Stimulated activated naive CD4-positive, alpha-beta T cell (primary cell): ENCODE measurements at places on chromosomes 5 and 9.

DNA sequence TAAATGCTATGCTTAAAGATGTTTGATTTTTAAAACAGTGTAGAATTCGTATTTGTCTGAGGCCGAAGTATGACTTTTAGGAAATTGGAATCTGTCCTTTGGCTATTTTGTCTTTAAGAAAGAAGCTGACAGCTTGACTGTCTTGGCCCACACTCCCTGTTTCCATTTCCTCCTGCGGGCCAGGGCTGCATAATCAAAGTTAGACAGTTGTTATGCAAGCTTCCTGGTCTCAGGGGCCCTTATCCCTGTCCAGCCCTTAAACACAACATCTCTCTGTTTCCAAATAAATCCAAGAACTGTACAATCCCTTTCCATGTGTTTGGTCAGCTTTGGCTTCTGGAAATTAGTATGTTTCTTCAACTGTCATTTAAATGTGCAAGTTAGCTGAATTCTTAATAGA, 54.6 kb upstream of the ECM2 start:
- no peak for DNase-seq

- DNase-seq = no peak
Measured at GRCh38 chr5:52727576-52727975, 60.1 kb upstream of the ITGA1 start.

DNA sequence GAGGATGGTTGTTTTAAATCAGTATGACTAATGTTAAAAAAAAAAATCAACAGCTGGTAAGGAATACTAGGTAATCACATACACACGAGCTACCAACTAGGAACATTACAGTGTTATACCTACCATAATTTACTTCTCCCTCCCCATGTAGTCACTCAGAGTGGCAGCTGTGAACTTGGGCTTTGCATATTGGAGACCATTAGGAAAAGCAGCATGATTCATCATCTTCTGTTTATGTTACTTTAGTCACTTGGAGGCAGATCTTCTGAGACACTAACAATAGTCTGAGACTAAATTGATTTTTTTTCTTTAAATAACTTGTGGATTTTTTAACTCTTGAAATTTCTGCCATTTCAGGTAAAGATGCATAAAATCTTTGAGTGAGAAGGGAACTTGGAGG, 141.5 kb upstream of the NR4A3 start:
- no peak for DNase-seq

GRCh38 chr5:96809921-96810320, 2.2 kb upstream of the ERAP1 start:
- no peak for DNase-seq

GRCh38 chr9:121883281-121884056, 209.6 kb downstream of the TTLL11 start:
- no peak for DNase-seq

GRCh38 chr9:18566121-18566520, 92.2 kb downstream of the ADAMTSL1 start:
- no peak for DNase-seq

- no peak for DNase-seq
Measured at GRCh38 chr5:165405340-165405739, 1899.9 kb downstream of the MAT2B start.

DNA sequence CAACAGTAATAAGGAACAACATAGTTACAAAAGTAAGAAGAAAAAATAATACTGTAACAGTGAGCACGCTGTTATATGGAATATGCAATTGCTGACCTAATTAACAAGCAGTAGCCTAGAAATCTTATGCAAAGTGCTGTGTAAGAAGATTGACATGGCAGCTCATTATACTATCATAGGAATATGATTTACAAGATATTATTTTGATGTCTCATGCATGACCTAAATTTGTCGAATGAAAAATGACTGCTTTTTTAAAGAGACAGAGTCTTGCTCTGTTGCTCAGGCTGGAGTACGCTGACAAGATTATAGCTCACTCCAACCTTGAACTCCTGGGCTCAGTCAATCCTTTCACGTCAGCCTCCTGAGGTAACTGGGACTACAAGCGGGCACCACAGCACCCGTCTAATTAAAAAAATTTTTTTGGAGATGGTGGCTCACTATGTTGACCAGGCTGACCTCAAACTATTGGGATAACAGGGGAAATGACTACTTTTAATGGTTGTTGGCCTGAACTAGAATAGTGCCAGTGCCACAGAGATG, 10.5 kb downstream of the RAD23B start:
- DNase-seq = no peak

DNA sequence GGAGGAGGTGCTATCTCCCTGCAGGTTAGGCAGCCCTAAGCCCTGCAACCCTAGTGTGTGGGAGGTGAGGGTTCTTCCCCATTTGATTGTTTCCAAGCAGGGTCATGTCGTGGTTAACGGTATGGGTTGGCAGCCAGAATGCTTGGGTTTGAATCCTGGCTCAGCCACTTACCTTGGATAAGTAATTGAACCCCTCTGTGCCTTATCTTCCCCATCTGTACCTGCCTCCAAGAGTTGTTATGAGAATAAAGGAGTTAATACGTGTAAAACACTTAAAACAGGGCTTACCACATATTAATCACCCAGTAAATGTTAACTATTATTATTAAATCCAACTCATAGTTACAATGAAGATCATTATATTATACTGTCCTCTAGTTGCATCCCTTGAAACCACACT, 52.2 kb upstream of the SPATA31E1 start:
- no peak for DNase-seq

- no peak for DNase-seq
Measured at GRCh38 chr5:175836737-175837136, 34.6 kb upstream of the CPLX2 start.

DNA sequence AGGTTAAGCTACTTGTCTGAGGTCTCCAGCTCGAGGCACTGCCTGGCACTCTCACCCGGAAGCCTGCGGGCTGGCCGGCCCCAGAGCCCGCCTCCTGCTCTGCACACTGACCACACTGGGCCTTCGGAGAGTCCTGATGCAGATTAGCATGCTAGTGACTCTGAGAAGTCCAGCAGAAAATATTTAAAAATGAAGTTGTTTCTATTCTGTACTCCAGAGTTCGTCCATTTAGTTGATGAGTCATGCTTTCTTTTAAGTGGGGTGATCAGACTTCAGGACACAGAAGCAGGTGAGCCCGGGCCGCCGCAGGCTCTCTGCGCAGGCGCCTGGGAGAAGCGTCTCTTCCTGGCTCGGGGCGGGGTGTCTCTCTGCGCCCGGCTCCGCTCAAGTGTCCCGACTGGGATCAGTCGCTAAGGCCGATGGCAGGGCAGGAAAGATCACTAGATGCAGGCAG, 32.5 kb downstream of the FAM240B start:
- DNase-seq = no peak

DNA sequence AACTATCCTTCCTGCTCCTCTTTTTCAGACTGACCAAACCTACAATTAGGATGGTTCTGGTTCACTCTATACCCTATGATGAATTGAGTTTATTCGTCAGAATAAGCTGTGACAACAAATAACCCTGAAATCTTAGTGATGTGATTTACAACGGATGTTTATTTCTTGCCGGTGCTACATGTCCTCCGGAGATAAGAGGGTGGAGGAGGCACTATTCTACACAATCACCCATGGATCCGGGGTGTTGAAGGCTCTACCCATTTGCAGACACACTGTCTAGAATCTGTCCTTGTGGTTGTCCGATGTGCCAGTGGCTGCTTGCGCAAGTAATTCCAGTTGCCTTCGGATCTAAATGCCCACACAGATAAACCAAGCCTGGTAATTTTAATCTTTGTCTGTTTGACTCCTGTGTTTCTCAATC, 44.7 kb downstream of the CDC14B start:
- no peak for DNase-seq

GRCh38 chr9:3980771-3981170, 319.1 kb downstream of the GLIS3 start:
- no peak for DNase-seq

DNA sequence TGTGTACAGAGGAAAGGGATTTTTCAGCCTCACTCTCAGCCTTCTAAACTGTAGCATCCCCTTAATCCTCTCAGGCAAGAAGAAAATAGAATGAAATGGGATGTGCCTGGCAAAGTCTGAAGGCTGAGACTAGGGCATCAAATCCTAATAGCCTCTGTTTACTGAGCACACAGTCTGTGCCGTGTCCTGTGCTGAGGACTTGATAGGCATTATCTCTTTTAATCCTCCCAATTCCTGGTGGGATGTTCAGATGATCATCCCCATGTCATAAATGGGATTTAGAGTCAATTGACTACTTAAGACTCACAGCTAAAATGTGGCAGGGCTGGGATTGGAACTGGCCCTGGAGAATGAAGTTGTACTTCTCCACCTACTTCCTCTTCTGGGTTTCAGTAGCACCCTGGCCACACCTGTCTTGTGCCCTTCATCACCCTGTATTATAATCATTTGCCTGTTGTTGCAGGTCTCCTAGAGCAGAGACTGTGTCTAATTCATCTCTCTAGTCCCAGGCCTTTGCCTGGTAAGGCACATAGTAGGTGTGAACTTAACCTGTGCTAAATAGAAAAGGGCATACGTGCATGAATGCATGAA, 81.0 kb downstream of the WWC1 start:
- no peak for DNase-seq
